T-helper 9 cell (primary cell): ENCODE measurements at places on chromosomes 7 and 10.

- DNase-seq = no peak
These were observed 658.2 kb downstream of the LRMDA start for GRCh38 chr10:76089556-76090180.

DNA sequence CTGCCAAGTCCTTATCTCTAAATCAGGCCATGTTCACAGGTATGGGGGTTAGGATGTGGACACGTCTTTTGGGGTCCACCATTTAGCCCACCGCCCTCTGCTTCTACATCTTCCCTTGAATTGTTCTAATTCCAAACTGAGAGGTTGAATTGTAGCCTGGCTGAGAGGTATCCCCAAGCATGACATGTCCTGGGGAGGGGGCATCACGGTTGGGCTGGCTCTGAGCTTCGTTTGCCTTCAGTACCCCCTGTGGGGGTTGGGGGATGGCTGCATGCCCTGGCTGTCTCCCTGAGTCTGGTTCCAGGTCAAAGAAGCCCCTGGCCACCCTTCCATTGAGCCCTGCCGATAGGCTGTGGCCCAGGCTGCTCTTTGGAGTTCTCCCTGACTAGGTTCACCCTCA, 204.6 kb downstream of the GLRX3 start:
- DNase-seq = no peak

DNA sequence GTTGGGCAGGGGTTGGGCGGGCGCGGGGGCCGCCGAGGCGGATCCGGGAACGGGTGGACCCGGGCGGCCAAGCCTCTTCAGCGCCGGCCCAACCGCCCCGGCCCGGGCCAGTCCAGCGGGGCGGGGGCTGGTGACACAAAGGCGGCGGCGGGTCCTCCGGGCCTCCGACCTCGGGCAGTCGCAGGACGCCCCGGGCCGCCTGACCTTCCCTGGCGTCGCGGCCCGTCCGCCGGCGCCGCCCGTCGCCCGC, 54.2 kb downstream of the METTL2B start:
- no peak for DNase-seq

DNA sequence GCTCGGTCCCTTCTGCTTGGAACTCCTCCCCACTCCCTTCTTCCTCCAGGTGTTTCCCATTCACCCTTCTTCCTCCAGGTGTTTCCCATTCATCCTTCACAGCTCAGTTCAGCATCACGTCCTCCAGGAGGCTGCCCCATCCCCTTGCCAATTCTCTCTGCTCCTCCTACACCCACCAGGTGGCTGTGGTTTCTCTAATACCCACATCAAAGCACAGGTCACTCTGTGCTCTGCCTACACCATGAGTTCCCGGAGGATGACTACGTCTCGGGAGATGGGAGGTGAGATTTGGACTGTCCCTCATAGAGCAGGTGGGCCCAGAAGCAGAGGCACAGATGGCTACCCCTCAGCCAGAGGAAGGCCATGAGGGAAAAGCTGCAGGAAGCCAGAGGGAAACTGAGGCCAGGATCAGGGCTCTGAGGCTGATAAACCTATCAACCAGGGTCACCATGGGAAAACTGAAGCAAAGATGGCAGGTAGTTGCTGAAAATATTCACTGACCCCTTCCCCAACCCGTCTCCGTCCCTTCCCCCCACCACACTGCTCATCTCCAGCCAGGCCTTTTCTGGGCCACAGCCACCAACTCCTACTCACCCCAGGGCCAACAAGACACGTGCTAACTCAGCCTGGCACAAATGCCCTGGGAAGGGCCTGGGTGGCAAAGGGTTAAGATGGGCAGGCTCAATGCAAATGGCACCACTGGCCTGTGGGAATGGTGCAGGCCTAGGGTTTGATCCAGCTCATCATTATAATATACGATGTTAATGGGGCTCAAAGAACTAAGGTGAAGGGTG, 56.6 kb upstream of the CPXM2 start:
- no peak for DNase-seq

GRCh38 chr10:103576862-103577261, 83.4 kb downstream of the NEURL1 start:
- no peak for DNase-seq

- no peak for DNase-seq
These were observed 22.6 kb downstream of the RNF216 start for GRCh38 chr7:5758753-5759335.

DNA sequence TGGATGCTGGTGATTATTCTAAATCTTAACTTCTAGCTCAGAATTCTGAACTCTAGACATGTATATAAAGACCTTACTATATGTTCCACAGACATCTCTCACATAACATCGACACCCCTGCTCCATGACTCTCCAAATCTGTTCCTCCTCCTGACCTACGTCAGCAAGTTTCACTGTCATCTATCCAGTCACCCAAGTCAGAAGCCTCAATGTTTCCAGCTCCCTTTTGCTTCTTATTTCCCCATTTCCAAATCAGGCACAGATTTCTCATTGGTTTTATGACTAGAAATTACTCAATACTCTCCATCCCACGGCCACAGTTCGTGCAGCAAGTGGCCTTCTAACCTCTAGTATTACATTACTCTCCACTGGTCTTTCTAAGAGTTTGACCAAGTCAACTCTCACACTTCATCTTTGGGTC, 28.5 kb downstream of the EPC1 start:
- no peak for DNase-seq
